ENCODE measurements at places on chromosomes 3 and 15.

GRCh38 chr3:104316118-104316517 is 1050.6 kb upstream of the ALCAM start:
- no peak for ATAC-seq

DNA sequence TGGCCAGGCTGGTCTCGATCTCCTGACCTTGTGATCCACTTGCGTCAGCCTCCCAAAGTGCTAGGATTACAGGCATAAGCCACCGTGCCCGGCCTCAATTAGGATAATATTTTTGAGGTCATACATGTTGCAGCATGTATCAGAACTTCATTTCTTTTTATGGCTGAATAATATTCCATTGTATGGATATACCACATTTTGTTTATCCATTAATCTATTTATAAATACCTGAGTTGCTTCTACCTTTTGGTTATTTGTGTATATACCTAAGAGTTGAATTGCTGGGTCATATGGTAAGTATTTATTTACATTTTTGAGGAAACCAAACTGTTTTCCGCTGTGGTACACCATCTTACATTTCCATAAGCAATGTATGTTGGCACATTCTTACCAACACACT is 18.1 kb upstream of the PYGO1 start:
- ATAC-seq = no peak

GRCh38 chr3:133443649-133444422 is 44.0 kb downstream of the BFSP2 start:
- peak; percentile 4 for ATAC-seq

- ATAC-seq = no peak
These were observed 63.3 kb downstream of the ROBO2 start for GRCh38 chr3:77102951-77103769.

GRCh38 chr3:15241341-15241740 is 35.3 kb downstream of the CAPN7 start:
- peak; percentile 32 for ATAC-seq

GRCh38 chr3:2656806-2657777 is 453.1 kb downstream of the IL5RA start:
- no peak for ATAC-seq

DNA sequence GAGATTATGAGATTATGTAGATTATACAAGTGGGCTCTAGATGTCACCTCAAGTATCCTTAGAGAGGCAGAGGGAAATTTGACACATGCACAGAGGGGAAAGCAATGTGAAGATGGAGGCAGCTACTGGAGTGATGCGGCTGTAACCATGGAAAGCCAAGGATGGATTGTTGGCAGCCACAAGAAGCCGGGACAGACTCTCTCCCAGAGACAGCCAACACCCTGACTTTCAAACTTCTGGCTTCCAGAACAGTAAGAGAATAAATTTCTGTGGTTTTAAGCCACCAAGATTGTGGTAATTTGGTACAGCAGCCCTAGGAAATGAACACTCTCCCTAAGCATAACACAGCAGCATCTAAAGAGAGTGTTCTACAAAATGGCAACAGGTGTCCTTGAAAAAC is 34.4 kb upstream of the PRICKLE2 start:
- no peak for ATAC-seq

- no peak for ATAC-seq
These were observed 10.5 kb upstream of the PIK3CB start for GRCh38 chr3:138845181-138845601.

DNA sequence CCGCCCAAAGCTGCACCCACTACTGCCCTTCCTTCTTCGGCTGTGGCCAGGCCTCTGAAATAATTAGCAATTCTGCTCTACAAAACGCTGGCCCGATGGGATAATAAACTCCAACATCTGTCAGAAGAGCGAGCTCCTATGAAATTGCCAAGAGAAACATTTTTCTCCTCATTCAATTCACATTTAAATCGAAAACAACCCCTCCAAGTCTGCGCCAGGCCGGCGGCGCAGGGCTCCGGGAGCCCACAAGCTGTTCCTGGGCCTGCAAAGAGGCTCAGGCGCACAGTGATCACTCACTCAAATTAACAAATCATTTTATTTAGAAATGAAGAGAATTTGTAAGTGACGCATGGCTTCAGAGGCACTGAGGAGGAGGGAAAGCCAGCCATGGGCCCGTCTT is 55.3 kb upstream of the TMEM115 start:
- no peak for ATAC-seq

GRCh38 chr3:38722781-38723568 is 73.5 kb upstream of the SCN5A start:
- no peak for ATAC-seq

DNA sequence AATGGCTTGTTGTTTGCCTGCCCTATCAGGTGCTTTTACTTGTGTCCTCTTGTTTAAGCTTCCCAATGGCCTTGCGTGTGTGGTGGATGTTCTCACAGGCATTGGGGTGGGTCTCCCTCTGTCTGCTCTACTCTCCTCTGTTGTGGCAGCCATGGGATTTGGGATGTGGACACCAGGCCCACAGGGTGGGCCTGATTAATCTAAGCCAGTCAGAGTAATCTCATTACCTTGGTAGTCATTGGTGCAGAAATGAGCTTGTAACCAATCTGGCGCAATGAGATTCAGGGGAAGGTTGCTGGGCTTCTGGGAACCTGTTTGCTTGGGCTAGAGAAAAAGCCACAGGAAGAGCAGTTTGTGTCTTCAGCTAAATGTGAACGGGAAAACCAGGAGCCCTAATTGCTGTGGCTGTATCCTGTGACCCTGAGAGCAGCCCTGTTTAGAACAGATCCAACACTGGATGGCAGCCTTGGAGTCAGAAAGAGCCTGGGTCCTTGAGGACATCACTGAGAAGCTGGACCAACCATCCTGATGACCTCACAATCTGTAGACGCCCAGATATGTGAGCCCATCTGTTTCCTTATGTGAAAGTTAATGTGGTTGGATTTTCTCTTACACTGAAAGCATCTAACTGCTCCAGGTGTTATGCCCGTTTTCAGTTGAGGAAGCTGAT is 157.3 kb upstream of the UBE2E1 start:
- ATAC-seq = no peak

DNA sequence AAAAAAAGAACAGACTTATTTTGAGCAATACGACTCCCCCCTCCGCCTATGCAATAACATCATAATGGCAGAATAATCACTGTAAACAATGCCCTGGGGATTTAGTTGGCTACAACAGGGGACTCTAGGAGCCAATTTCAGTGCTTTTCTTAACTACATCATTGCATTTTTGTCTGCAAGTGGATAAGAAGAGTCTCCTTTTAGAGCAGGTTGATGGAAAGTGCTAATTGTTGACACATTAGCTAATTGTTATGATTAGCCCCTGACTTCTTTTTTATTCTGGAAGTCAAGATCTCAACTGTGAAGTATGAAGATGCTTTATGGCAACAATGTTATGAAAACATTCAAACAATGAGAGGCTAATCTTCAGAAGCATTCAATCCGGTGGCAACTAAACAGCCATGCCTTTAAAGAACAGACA is 121.2 kb downstream of the MECOM start:
- ATAC-seq = no peak

DNA sequence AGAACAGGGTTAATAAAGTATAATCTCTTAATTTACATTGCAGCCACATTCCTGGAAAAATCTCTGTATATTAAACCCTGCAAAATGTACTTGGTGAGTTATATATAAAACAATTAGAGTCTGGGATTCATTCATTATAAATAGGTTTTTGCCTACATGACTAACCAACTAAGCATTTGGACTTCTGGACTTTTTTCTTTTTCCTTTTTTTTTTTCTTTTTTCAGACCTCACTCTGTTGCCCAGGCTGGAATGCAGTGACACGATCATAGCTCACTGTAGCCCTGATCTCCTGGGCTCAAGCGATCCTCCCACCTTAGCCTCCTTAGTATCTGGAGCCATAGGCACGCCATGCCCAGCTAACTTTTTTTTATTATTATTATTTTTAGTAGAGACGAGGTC is 4.5 kb downstream of the DNAJC13 start:
- ATAC-seq = no peak

DNA sequence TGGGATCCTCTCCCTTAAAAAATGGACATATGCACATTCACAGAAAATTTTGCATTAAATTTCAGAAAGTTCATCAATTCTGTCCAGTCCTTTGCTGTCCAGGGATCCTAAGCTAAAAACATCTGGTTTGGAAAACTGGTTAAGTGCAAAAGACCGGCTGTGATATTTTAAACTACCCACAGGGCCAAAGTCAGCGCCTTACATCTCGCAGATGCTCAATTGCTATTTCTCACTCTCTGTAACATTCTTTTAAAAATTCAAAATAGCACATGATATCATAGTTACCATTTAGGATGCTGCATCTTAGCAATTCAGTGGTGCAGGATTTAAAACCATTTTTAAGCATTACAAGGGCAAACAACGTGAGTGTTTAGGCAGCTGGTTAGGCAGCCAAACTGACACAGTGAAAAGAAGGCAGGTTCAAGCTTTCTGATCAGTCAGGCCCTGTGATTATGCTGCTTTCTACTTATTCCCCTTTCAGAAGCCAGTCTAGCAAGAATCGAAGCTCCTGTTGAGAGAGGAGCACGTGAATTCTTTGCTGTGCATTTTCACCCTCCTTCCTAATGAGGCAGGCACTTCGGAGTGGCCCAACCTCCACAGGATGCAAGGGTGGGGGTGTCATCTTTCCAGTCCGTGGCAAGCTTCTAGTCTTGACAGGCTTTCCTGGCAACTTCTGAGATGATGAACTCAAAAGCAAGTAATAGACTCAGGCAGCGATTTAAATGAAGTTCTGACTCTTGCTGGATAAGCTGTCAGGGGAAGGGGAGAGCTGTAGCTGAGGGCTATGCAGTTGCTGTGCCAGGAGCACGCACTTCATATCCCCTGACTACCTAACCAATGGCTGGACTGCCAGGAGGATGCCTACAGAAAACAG is 8.8 kb downstream of the PRICKLE2 start:
- ATAC-seq = no peak

DNA sequence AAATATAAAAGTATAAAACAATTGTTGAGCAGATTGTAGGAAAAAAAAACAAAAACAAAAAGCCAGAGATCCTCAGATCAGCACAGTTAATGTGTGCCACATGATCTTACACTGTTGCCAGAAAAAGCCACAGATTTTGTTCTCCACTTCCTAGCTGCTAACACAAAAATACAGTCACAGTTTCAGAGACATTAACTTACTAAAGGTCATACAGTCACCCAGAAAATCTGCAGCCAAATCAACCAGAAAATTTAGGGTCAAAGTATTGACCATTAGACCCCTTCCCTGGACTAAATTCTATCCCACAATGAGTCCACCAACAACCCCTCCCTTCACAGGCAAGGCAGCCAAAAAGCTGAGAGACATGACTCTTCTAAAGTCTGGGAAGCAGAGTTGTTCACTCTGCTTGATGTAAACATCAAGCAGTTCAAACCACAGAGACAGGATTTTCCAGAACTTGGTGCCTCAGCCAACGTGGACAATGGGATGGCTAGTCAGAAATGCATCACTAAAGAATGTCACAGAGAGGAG is 59.1 kb downstream of the SST start:
- ATAC-seq = no peak

DNA sequence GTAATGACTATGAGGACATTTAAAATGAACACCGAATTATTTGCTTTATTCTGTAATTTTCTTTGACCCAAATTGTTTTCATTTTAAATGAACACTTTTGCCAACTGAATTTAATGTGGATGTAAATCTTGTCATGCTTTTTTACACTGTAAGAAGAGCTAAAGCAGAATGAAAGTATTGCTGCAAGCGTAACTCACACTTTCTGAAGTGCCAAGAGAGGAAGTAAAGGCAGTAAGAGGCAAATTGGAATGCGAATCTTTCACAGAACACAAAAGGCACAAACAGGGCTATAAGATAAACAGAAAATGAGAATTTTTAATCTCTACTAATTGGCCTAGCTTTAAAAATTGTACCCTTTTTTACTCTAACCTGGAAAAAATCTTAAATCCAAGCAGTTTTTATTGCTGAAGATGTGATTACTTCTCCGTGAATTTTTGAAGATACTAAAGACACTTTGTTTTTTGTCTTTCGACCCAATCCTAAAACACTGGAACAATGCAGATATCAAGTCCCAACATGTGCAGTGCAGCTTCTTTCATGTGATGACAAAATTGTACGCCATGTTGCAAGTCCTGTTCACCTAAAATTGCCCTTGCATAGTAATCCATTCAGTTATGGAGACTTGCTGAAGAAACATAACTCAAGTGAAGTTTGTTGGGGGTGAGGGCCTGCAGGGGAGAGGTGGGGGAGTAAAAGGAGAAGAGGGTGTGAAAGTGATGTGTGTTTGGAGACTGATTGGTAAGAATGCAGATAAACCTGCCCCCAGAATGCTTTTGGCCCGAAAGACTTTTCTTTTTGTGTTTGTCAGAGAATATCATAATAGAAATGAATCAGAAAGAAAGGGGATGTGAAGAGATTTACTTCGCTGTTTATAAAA is 1.4 kb downstream of the ARID3B start:
- no peak for ATAC-seq

All from activated CD4-positive, CD25-positive, alpha-beta regulatory T cell treated with anti-CD3 and anti-CD28 coated beads, Interleukin-2, amount 50 U/mL, for 24 hours (primary cell).